ENCODE measurements at places on chromosomes 12 and 14.
A peak's percentile ranks its signal among the peaks of the same experiment; 100 is the strongest.

GRCh38 chr12:130787041-130787440 lies 52.0 kb downstream of the STX2 start:
- DNase-seq = no peak

DNA sequence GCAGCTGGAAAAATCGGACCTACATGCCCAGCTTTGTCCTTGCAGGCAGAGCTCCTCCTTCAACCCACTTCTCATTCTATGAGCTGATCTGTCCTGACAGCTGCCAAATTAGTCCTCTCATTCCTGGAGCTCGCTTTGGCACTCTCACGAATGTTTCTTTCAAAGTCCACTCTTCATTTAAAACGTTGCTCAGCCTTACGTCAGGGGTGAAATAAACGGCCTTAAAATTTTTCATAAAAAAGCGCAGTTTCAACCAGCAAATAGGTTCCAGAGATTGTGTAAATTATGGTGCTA lies 120.9 kb upstream of the HIF1A start:
- DNase-seq = no peak

DNA sequence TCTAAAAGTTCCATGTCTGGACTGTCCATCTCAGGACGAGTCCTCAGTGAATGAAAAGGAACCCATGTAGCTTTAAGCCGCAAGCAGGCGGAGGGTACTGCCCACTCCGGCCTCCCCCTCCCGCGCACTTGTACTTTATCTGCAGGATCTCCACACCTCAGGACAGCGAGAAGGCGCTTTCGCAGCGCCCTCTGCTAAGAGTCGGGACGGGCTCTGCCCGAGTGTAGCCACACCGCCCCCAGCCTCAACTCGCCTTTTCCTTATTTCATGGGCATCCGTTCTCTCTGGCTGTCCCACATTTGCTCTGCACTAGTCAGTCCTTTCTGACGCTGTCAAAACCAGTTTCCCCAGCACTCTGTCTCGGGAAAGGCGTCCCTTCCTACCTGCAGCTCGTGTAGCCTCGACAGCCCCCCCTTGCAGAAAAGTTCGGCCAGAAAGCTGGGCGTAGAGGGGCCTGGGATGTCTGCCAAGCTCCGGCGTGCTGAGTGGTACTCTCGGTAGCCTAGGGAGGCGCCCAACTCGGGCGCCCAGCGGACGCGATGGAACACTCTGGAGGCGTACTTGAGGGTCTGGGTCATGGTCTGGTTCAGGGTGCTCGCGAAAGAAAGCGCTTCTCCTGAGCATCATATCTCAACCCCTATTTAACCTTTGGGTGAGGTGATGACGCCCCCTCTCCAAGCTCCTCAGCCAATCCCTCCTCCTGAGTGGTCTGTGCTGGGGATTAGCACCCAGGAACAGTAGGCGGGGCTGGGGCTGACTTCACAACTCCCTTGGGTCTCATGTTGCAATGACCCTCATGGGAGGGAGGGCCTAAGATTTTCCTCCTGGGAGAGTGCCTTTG lies at the start of gene CYP27B1:
TSS of gene CYP27B1 (minus strand) at position 615 of the 841 bp plus-strand sequence. CDS start at position 578, 37 bp downstream.
- no peak for DNase-seq

GRCh38 chr14:100191584-100192249 lies 32.3 kb upstream of the DEGS2 start:
- no peak for DNase-seq

GRCh38 chr14:31278883-31279282 lies 71.3 kb upstream of the HECTD1 start:
- DNase-seq = no peak

GRCh38 chr14:104895786-104896661 lies 28.7 kb upstream of the PLD4 start:
- DNase-seq = peak; percentile 82

- no peak for DNase-seq
Observed at GRCh38 chr12:16763901-16764300, 157.9 kb upstream of the LMO3 start.

All from NCI-H774 (cell line).